ENCODE measurements at places on chromosomes 2 and 18.

DNA sequence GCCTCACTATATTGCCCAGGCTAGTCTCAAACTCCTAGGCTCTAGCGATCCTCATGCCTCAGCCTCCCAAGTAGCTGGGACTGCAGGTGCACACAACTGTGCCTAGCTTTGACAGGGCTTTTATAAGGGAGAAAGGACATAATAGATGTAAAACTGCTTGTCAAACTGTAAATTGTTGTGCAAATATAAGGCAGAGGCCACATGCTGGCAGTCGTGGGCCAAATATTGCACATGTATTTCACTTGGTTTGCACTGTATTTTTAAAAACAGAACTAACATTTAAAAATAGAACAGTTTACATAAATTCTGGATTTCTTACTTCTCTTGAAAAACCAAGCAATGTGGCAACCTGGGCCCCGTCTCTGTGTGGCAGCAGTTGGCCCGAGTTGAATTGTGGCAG, 31.2 kb upstream of the MYO3B start:
- DNase-seq: no peak

DNA sequence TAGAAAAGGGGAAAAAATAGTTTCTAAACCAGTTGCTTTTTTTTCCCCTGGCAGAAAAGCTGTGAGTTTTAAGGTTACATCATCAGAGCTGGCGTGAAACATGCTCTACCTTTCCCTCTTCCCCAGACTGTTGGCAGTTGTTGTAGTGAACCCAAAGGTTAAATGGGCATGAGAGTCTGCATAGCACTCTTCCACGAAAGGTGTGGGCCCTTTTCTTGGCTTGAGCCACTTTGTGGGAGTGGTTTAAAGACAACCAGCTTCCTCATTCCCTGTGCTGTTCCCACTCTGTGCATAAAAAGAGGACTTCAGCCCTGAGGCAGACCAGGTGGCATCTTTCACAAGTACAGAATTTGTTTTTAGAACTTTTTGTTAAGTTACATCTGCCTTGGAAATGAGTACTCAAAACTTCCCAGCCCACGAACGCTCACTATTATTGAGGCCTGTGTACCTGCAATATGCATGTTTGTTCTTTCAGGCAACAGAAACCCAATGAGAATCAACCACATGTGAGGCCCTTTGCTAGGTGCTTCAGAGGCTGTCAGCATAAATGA, 243.8 kb downstream of the BABAM2 start:
- DNase-seq: no peak

GRCh38 chr2:74779265-74779558, 54.7 kb upstream of the HK2 start:
- no peak for DNase-seq

DNA sequence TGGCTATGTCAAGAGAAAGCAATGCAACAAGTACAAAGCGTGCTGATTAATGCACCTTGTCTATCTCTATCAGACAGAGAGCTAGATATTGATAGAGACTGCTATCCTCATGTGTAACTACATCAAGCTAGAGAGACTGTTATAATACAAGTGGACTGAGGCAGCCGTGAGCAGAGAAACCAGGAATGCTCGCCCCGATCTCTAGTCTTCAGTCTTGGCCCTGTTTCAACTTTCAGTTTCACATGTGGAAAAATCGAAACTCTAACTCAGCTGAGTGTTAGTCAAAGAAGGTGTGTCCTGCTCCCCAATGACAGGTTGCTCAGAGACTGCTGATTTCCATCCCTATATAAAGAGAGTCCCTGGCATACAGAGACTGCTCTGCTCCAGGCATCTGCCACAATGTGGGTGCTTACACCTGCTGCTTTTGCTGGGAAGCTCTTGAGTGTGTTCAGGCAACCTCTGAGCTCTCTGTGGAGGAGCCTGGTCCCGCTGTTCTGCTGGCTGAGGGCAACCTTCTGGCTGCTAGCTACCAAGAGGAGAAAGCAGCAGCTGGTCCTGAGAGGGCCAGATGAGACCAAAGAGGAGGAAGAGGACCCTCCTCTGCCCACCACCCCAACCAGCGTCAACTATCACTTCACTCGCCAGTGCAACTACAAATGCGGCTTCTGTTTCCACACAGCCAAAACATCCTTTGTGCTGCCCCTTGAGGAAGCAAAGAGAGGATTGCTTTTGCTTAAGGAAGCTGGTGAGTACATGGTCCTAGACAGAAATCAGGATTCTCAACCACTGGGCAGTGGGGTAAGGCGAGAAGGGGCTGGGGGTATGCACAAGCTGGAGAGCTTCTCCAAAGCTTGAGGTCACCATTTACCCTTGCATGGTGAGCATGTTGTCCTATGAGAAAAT, at the start of gene RSAD2:
Gene RSAD2, plus strand, starts transcription at position 376 of the 903 bp plus-strand sequence. Its CDS starts 24 bp downstream, at position 400.
- DNase-seq: peak; percentile 7

- no peak for DNase-seq
These were observed 2012.5 kb upstream of the LRRTM1 start for GRCh38 chr2:82317012-82317411.

DNA sequence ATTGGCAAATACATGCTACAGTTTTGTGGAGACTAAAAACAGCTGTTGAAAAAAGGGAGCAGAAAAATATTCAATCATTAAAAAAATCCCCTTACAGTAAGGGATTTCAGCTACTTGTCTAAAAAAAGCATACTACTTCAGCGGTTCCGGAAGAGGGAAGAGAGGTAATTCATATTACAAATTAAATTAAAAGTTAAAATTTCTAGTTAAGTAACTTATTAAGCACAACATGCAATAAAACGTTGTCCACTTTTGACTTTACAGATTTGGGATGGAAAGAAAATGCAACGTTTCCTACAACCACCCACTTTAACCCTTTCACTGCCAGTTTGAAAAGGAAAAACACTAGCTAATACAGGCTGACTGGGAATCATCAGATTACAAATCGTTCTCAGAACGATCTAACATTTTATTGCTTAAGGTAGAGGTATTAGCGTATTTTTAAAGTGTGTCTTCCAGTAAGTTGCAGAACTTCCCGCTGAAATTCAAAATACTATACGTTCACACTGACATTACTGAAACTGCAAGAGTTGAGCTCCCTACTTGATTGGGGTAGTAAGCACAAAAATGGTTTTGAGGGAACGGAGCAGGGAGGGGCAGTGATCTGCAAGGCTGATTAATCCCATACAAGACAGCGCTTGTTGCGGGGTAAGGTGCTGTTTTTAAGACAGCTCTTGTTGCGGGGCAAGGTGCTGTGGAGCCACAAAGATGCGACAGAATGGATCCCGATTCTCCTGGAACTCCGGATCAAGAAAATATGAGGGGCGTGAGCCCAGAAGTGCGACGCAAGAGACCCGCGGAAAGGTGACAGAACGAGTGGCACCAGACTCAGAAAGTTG, 743 bp downstream of the HADHA start:
- no peak for DNase-seq

- no peak for DNase-seq
These were observed 493.7 kb upstream of the HS6ST1 start for GRCh38 chr2:128812183-128812940.

DNA sequence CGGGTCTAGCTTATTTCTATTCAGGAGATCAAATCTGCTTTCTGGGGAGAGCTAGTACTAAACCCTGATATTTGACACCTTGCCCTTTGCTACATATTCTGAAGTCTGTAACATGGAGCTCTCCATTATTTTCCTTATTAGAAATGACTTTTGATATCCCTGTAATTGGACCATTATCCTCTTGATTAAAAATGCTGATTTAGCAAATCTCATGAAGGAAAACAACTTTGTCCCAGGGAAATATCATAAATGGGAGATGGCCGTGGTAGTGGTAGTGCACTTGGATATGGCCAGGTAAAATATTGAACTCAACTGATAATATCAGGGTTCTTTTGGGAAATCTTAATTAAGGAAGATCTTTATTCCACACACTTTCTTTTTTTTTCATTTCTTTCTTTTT, 326.5 kb downstream of the RPRM start:
- no peak for DNase-seq

- no peak for DNase-seq
These were observed 32.6 kb downstream of the BCL2 start for GRCh38 chr18:63286926-63287325.

DNA sequence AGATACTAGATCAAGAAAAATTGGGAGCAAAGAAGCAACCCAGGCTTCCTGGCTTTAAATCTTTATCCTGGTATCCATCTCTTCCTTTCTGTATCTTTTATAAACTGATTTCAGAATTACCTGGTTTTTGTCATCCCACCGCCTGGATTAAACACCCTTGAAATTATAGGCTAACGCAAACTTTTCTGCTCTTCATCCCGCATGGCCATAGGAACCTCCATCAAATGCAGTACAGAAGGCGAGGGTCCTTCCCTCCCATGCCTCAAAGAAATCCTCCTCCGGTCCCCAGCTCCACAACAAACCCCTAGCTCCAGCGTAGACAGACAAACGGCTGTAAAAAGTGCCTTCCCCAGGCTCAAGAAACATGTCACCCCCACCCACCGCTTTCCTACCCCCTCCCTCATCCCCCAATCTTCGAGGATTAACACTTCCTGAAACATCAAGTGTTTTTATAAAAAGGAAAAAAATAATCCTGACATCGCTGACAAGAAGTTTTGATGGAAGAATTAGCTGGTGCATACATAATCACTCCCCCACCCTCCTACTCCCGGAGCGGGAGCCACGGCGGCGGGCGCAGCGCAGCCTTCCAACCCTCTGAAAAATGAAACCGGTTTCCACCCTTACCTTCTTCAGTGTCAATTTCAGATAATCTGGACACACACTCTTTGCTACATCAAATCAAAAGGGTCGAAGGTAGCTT, 7.6 kb downstream of the DLX1 start:
- DNase-seq: no peak

DNA sequence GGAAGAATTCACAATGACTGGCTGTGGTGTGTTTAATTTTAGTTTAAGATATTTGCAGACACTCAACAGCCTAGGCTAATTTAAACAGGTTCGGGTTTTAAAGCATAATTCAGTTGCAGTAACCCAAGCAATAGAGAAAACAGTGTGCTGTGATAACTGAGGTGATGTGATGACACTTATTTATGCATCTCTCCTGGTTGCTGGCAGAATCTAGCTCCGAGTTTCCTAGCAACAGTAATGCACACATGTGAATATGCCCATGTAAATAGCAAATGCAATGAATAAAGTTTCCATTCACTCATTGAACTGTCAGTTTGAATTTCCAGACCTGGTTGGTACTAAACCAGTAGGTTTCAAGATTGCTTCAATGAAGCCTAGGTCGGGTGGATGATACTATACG, 426.5 kb downstream of the TMX3 start:
- no peak for DNase-seq

GRCh38 chr18:13435586-13436333, 217.2 kb downstream of the LDLRAD4 start:
- DNase-seq: no peak

DNA sequence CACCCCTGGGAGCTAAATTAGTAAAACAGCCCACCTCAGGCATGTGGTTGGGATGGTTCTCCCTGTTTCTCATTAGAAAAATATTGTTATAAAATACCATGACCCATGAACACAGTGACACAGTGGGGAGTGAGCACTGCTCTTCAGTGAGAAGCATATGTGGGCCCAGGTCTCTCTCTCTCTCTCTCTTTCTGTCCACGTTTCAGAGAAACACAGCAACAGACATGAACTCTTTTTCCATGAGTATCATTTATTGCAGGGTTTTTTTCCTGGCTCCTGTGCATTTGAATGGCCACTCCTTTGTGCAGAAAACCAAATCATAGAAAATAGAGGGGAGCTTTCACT, 41.2 kb downstream of the CYRIA start:
- no peak for DNase-seq

GRCh38 chr2:240347949-240348500, 87.4 kb upstream of the GPC1 start:
- DNase-seq: no peak

GRCh38 chr18:48545757-48546321, 7.0 kb downstream of the CTIF start:
- no peak for DNase-seq

DNA sequence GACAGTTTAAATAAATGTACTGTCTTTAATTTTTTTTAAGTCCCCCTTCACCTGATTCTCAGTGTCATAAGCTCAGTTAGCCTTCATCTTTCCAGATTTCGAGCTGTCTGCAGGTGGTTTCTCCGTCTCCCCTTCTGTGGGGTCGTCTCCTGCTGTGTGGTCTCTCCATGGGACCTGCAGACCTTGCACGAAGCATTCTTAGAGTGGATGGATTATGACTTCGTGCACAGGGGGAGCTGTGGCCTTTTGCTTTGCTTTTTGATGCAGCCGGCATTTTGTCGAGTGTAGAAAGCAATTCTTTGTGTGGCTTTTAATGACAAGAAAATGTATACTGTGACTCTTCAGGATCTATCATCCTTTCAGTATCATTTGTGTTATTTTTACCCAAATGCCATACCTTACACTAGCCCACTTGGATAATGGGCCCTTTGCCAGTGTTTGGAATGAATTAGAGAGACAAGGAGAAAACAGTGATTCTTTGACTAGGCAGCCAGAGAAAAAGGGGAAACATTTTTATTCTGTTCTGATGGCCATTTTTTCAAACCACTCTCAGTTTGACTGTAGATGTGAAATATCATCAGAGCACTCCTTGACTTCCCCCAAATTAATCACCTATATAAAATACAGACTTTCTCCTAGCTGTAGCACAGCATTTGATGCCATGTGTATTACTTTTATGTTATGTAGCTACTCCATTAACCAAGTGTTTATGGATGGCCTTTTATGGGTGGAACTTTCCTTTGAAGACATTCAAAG, 54.3 kb downstream of the ITGA6 start:
- no peak for DNase-seq

DNA sequence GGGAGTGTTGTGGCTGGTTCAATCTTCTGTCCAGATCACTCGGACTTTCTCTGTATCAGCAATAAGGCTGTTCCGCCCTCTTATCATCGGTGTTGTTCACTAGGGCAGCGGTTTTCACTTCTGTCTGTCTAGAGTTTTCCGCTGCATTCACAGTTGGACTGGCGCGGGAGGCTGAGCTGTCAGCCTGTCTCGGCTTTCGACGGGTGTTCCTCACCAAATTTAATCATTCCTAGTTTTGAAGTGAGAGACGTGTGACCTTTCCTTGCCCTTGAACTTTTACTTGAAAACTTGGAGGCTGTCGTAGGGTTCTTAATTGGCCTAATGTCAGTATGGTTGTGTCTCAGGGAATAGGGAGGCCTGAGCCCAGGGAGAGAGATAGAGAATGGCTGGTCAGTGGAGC, 108.3 kb downstream of the NFATC1 start:
- DNase-seq: no peak

DNA sequence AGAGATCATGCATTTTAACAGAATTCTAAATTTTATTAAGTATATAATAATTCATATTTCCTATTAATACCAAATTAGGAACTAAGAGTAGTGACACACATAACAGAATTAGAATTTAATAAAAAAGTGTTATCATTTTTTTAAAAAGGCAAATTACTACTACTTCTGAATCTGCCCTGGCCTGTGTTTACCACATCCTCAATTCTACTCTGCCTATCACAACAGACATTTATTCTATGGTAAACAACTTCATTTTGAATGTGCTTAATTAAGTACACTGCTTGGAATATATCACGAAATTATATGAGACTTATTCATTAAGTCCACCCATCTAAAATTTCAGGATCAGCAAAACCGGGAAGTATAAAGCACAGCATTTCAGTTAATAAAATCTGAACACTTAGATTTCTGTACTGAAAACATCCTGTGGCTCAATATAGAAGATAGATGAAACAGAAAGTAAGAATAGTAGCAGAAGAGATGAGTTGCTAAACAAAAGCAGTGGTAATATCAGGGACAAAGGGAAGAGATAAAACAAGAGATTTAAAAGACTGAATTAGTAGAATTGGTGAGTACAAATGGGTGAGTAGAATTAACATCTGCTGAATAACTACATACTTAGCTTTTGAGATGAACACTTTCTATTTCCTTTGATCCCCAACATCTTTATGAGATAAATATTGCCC, 3.7 kb downstream of the SMC6 start:
- DNase-seq: no peak

- no peak for DNase-seq
These were observed 123.1 kb downstream of the EIPR1 start for GRCh38 chr2:3254442-3254941.

GRCh38 chr2:20563833-20564232, 87.1 kb downstream of the HS1BP3 start:
- DNase-seq: no peak
